ENCODE measurements at places on chromosomes 11 and 22. TPM values are rescaled to one million over a fixed set of nuclear protein-coding genes. Genes with fewer than 3 reads are reported as not detected.

The APOC3 gene
- not detected for total RNA-seq

The IFITM10 gene
- 0.56 TPM for total RNA-seq

The SLC6A5 gene
- not detected for total RNA-seq

The WBP2NL gene
- under 0.01 TPM for total RNA-seq

The CBLIF gene
- not detected for total RNA-seq

The TSSK2 gene
- not detected for total RNA-seq

The MMP12 gene
- 0.28 TPM for total RNA-seq

The ACRV1 gene
- not detected for total RNA-seq

The DNAJB7 gene
- not detected for total RNA-seq

The OR51B5 gene
- not detected for total RNA-seq

The LDLRAD3 gene
- 10.1 TPM for total RNA-seq

The TRPC6 gene
- not detected for total RNA-seq

The FOLR2 gene
- total RNA-seq, result not detected

The CTNND1 gene
- total RNA-seq, result 247 TPM

The SLC3A2 gene
- total RNA-seq, result 172 TPM

The HSCB gene
- total RNA-seq, result 13.4 TPM

The ASPHD2 gene
- total RNA-seq, result 6.9 TPM

The NXPE2 gene
- not detected for total RNA-seq

The SAMM50 gene
- total RNA-seq, result 55.6 TPM

The PKDREJ gene
- not detected for total RNA-seq

The ADORA2A gene
- 37.6 TPM for total RNA-seq

The EEF1G gene
- 1,726 TPM for total RNA-seq

The CD3G gene
- not detected for total RNA-seq

The IFITM1 gene
- 8.3 TPM for total RNA-seq

The APOL5 gene
- total RNA-seq, result not detected

The CHRNA10 gene
- total RNA-seq, result 0.66 TPM

The CALCA gene
- total RNA-seq, result not detected

The SHANK3 gene
- total RNA-seq, result 21.5 TPM

The OR8H1 gene
- not detected for total RNA-seq

The APOBEC3G gene
- 2.1 TPM for total RNA-seq

The NCR3LG1 gene
- total RNA-seq, result 4.4 TPM

The ANO5 gene
- total RNA-seq, result 1.2 TPM

The MAP4K2 gene
- 28.4 TPM for total RNA-seq

The CD151 gene
- 757 TPM for total RNA-seq

The STIP1 gene
- 221 TPM for total RNA-seq

The PTPRJ gene
- 6.0 TPM for total RNA-seq

The TBX1 gene
- 6.5 TPM for total RNA-seq

The FBLN1 gene
- total RNA-seq, result 0.09 TPM

The OR4C45 gene
- total RNA-seq, result not detected

The ZNF202 gene
- total RNA-seq, result 9.0 TPM

The IRAG1 gene
- total RNA-seq, result 0.18 TPM

The KCNQ1OT1 gene
- 0.81 TPM for total RNA-seq

The CEND1 gene
- total RNA-seq, result under 0.01 TPM

The YPEL4 gene
- 0.28 TPM for total RNA-seq

The DDX25 gene
- not detected for total RNA-seq

The ABCC8 gene
- not detected for total RNA-seq

The GGTLC2 gene
- not detected for total RNA-seq

The CTSC gene
- total RNA-seq, result 98.2 TPM

The SCGB1C1 gene
- total RNA-seq, result not detected

The CCDC188 gene
- total RNA-seq, result 6.4 TPM

The BTG4 gene
- total RNA-seq, result not detected

The OR8D1 gene
- total RNA-seq, result not detected

The GLYAT gene
- not detected for total RNA-seq

The MUC5AC gene
- not detected for total RNA-seq
